Common myeloid progenitor, CD34-positive (primary cell): ENCODE measurements at places on chromosomes 1 and 21.

DNA sequence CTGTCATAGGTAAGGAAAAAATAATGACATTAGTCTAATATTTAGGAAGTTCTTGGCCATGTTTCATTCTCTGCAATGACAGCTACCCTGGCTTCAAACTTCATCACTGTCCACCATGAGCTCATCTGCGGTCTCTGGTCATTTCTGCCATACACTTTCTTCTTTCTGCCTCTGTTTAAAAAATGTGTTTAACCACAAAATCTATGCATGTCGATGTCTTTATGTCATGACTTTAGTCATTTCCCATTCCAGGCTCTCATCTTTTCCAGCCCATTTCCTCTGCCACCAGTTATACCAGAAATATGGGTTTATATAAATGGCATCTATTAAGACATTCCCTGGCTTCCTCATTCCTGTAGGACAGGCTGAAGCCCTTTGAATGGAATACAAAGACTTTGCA, 68.5 kb upstream of the DUSP10 start:
- no peak for DNase-seq

GRCh38 chr1:169390303-169390702, 22.3 kb downstream of the BLZF1 start:
- no peak for DNase-seq

- peak; percentile 25 for DNase-seq
These were observed 20.6 kb downstream of the KIRREL1 start for GRCh38 chr1:158013840-158014730.

GRCh38 chr1:190168893-190169280, 308.8 kb downstream of the BRINP3 start:
- DNase-seq, result no peak

- no peak for DNase-seq
These were observed 82.3 kb upstream of the IFFO2 start for GRCh38 chr1:19038732-19039131.

DNA sequence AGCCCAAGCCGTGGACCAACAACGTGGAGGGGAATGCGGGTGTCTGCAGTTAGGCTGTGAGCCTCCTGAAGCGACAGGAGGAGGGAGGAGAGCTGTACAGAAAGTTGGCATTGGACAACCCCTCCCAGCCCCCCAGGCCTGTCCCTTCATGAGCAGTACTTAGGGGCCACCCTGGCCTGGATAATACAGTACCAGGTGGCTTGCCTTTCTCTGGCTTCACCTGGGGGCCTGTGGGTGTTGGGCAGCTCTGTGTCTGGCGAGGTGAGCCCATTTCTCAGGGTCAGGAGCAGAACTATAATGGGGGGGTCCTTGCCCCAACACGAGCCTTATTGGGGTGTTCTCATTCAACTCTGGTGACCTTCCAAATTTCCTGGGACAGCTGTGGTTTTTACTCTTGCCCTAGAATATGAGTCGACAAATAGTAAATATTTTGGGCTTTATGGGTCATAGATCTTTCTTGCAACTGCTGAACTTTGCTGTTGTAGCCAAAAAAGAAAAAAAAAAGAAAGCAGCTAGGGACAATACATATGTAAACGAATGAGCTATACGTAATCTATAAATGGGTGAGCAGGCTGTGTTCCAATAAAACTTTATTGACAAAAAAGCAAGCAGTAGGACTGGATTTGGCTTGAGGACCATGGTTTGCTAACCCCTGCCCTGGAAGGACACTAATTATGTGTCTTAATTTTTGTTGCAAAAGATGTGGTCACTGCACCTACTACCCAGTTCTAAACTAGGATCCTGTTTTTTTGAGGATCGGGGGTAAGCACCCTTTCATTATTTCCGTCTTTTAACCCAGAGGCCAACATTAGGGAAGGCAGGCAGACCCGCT, 11.4 kb downstream of the COQ8A start:
- no peak for DNase-seq
